B cell (primary cell): ENCODE measurements at places on chromosomes 13 and 19.
A peak's percentile ranks its signal among the peaks of the same experiment; 100 is the strongest.

DNA sequence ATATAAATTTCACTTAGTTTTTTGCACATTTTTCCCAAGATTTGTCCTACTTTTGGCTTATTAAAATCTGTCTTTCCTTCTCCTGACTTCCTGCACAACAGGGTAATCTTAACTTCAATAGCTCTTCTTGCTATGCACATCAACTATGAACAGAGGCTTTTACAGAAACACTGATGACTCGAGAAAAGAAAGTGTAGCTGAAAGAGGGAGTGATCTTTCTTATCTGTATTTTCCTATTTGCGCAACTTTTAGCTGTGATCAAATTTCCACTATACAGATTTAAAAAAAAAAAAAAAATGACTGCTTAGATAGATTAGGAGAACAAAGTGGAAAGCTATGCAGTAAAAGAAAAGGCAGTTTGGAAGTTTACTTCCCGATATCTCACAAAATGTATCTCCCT is 406.9 kb downstream of the LIG4 start:
- DNase-seq, result no peak

DNA sequence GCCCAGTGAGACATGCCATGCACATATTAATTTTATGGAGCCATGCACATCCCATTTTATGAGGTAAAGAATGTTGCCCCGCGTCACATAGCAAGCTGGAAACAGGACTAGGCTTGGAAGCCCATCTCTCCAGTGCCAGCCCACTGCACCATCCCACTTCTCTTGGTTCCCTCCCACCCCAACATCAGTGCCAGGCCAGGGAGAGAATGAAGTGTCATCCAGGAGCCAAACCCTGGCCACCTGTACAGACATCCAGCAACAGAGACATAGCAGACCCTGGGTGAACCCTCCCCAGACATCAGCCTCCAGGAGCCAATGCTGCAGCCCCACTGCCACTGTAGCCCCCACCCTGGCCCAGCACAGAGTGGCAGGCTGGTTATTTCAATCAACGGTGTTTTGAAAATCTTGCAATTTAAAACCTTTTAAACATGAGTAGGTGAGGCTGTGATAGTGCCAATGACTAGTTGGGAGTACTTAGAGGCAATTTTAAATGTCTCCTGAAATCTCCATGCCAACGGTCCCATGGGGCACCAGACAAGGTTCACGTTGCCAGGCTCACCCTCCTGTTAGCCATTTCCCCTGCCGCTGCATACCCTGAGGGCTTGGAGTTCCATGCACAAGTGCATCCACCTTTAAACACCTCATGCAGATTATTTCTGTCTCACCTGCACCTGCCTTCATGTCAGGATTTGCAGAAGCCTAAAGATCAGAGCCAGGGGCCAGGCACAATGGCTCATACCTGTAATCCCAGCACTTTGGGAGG is 34.7 kb downstream of the VSTM2B start:
- no peak for DNase-seq

GRCh38 chr13:49976314-49977258 is 20.3 kb upstream of the TRIM13 start:
- peak; percentile 86 for DNase-seq

GRCh38 chr13:80040196-80040980 is 300.5 kb downstream of the SPRY2 start:
- DNase-seq, result no peak

DNA sequence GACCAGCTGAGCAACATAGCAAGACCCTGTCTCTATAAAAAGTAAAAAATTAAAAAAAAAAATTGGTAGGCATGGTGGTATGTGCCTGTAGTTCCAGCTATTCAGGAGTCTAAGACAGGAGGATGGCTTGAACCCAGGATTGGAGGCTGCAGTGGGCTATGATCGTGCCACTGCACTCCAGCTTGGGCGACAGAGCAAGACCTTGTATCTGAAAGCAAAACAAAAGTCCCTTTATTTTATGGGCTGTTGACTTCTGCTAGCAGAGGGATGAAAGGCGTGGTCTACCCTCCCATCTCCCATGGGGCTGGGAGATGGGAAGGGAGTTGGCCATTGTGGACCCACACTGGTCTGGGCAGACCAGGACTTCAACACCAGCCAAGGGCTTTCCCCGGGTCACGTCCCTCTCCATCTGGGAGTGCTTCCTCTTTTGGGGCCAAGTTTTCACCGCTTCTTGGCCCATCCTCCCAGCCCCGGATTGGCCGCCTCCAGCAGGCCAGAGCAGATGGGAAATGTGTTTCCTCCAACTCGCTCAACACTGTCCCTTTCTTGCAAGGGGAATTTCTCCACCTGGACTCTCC is 2.2 kb upstream of the TNFSF9 start:
- peak; percentile 78 for DNase-seq

- no peak for DNase-seq
Observed at GRCh38 chr19:30063650-30064347, 121.8 kb downstream of the URI1 start.

DNA sequence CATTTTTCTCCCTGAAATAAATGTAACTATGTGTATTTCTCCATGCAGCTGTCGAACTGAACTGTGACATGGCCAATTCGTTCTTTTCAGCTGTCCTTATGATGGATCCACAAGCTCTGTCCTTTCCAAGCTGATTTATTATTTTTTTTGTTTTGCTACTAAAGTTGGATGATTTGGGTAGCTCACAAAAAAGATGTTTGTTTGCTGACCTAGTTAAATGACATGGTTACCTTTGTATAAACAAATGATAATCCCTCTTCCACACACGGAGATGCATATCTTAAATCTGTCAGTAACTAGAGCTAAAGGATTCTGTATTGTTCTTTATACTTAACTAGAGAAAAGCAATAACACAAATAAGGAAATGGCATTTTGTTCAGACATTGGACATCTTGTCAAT is 884.3 kb upstream of the PCDH20 start:
- DNase-seq, result no peak

- DNase-seq, result no peak
Observed at GRCh38 chr19:33039108-33039599, 25.5 kb downstream of the RHPN2 start.

- DNase-seq, result no peak
Observed at GRCh38 chr19:41696402-41697197, 8.5 kb upstream of the CEACAM7 start.

GRCh38 chr13:77698201-77699058 is 943 bp downstream of the SLAIN1 start:
- DNase-seq, result peak; percentile 65
